ENCODE measurements at places on chromosomes 7 and 10.

DNA sequence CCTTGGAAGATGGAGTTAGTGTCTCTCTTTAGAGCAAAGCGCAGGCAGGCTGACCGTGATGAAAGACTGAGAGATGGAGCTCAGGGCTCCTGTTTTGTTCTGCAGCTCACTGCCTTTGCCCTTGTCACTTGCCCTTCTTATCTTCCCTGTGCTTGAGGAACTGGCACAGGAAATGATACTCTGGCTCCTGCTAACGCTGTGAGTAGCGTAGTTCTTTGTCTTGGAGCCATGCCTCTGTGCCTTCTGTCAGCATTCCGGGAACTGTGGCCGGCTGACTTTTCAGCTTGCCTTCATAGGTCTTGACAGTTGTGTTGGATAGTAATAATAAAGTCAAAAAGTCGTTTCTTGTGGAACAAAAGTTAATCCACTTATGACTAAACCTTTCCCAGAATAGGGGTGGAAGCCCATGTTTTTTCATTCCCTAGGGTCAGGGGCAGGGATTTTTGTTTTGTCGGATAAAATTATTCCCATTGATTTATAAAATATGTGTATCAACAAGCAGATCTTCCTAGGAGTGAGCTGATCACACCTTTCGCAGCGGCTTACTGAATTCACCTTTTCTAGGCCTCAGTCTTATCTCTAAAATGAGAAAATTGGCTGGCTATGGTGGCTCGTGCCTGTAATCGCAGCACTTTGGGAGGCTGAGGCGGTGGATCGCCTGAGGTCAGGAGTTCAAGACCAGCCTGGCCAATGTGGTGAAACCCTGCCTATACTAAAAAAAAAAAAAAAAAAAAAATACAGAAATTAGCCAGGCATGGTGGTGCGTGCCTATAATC lies 16.6 kb upstream of the TMEM236 start:
- no peak for DNase-seq

DNA sequence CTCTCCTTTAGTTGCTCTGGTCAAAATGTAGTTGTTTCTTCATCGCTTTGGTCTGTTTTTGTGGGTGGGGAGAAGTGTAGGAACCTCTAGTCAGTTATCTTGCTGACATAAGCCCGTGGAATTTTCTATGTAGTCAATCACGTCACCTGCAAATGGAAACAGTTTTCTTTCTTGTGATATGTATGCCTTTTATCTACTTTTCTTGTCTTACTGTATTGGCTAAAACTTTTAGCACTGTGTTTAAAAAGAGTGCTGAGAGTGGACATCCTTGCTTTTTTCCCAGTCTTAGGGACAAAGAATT lies 42.3 kb downstream of the AKR1E2 start:
- no peak for DNase-seq

GRCh38 chr10:43167498-43167889 lies 29.2 kb downstream of the CSGALNACT2 start:
- no peak for DNase-seq

GRCh38 chr7:29854257-29854938 lies 48.1 kb downstream of the WIPF3 start:
- no peak for DNase-seq

GRCh38 chr7:121931149-121931902 lies 58.4 kb downstream of the PTPRZ1 start:
- DNase-seq = no peak

DNA sequence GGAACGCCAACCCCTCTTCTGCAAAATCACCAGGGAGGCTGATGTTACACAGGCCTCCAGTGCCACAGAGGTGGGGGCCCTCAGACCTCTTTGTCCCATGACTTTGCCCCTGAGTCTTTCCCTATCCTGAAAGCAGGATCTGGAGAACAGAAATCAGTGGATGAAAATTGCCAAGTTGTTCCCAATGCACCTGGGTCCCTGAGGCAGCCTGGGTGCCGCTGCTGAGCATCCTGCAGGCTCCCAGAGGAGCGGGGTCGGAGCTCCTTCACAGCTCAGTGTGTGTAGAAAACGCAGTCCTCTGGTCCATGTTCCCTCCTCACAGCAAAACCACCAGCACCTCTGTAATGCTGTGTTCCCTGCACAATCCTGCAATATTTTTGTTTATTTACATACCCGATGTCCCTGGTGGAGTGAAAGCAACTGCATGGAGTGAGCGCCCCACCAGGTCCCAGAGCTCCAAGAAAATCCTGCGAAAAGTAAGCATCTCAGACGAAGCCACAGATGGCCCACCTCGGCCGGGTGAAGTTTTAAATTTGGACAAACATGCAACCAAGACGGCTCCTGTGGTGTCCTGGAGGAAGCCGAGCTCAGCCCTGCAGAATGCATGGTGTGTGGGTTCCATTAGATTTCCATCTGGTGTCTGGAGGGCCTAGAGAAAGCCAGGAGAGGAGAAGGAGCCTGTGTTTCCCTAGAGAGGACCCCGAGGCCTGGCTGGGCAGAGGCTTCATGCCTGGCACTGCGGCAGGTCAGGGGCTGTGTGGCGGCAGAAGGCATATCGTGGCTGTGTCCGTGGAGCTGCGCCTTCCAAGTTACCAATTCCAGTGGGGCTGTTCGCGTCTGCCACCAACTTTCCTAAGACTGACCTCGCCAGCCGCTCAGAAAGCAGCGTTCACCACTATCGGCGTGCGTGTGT lies 235.2 kb downstream of the WDR37 start:
- DNase-seq = no peak

DNA sequence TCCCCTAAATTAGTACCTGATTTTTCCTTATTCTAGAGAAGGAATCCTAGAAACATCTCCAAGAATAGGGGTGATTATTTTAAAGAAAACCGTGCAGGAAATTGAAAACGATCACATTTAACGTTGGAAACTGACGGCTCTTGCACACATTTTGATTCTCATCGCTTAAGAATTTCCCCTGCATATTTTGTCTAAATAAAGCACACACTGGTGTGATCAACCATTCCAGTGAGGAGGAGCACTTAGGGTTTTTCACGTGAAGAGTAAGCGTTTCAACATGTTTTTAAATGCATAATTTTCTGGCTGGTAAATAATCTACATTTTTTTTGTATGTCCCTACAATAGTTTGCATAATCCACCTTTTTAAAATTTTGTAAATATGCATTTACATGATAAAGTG lies 229.7 kb upstream of the PFKP start:
- DNase-seq = no peak

DNA sequence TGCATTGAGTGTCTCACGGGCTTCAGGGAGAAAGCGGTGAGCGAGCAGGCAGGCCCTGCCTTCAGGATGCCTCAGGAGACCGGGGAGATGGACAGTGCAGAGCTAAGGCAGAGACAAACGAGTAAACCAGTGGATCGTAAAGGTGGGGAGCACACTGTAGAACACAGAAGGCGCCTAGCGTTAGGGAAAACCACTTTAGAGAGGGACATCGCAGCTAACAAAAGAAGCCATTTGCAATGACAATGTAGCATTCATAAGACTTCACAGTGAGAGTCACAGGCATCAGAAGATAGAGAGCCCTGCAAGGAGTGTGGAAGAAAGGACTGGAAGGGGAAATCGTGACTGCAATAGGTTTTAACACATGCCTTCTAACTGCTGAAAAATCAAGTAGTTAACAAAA lies 54.9 kb upstream of the TMEM273 start:
- DNase-seq = no peak

- peak; percentile 45 for DNase-seq
Observed at GRCh38 chr10:31927884-31928548, 615 bp downstream of the ARHGAP12 start.

DNA sequence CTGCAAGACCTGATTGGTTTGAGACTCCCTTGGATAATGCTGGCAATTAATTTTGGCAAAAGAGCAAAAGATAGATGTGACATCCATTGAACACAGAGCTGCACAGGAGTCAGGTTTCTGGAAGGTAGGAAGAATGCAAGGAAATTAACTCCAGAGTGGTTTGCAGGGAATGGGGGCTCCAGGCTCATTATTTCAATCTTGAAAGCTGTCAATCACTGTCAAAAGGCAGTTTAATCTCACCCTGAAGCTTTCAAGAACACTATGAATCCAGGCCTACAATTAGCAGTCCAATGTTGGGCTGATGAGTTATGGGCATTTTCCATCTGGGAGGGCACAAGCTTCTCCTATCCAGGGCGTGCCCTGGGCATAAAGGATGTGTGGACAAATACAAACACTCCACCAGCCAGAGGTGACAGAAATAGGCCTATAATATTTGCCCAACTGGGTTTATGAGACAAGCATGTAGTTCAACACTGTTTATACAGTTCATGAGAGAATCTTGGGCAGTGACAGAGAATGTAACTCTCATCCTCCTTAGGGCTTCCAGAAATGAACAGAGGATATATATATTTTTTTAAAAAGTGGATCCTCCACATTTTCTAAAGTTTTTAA lies 80.5 kb downstream of the KCNMA1 start:
- DNase-seq = no peak

GRCh38 chr10:110215286-110216170 lies 8.1 kb downstream of the MXI1 start:
- no peak for DNase-seq

GRCh38 chr10:71798308-71798624 lies 24.9 kb upstream of the VSIR start:
- no peak for DNase-seq

- no peak for DNase-seq
Observed at GRCh38 chr7:53437336-53437735, 401.9 kb downstream of the POM121L12 start.

DNA sequence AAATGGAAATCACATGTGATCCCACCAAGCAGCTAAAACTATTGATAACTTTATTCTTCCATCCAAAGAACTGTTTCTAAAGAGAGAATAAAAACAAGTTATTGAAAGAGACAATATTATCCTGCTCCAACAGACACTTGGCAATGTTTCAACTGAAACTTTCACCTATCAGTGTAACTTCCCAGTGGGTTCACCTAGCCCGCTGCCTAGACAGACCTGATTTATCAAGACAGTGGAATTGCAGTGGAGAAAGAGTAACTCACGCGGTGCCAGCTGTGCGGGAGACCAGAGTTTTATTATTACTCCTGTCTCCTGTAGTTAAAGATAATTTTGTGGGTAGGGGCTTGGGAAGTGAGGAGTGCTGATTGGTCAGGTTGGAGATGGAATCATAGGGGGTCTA lies 199.8 kb downstream of the AHR start:
- DNase-seq = no peak
